Stimulated activated CD4-positive, alpha-beta T cell treated with anti-CD3 and anti-CD28 coated beads, Interleukin-15, amount 100 ng/mL, for 24 hours (primary cell): ENCODE measurements at places on chromosomes 3 and 15.

DNA sequence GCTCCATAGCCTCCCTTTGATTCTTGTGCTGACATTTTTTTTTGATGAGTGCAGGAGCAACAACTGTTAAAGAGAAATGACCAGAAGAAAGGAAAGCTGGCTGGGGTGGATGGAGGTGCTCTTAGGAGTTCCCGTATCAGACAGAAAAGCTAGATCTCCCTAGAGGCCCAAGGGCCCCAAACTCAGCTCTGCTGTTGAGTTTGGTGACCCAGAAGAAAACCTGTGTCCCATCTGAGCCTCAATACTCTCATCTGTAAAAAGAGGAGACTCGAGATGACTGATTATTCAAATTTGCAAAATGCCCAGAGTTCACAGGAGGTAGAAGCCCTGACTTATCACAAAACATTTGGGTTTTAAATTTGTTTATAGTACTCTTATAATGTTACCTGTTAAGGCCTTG lies 142.4 kb downstream of the TIGIT start:
- no peak for DNase-seq

DNA sequence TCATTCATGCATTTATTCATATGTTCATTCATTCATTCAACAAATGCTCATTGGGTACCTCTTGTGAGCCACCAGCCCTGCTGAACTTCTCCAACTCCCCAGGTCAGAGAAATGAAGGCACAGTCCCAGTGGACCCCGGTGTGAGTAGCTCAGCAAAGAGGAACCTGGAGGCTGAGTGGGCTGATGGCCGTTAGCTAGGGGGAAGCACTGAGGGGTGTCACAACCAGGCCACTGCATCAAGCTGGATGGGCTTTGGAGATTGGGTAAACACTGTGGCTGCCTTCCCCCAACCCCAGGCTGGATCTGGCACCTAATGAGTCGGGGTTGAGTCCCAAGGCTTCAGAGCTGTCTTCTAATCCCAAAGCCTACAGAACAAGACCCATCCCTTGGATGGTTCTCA lies 12.1 kb upstream of the ALAS1 start:
- no peak for DNase-seq

DNA sequence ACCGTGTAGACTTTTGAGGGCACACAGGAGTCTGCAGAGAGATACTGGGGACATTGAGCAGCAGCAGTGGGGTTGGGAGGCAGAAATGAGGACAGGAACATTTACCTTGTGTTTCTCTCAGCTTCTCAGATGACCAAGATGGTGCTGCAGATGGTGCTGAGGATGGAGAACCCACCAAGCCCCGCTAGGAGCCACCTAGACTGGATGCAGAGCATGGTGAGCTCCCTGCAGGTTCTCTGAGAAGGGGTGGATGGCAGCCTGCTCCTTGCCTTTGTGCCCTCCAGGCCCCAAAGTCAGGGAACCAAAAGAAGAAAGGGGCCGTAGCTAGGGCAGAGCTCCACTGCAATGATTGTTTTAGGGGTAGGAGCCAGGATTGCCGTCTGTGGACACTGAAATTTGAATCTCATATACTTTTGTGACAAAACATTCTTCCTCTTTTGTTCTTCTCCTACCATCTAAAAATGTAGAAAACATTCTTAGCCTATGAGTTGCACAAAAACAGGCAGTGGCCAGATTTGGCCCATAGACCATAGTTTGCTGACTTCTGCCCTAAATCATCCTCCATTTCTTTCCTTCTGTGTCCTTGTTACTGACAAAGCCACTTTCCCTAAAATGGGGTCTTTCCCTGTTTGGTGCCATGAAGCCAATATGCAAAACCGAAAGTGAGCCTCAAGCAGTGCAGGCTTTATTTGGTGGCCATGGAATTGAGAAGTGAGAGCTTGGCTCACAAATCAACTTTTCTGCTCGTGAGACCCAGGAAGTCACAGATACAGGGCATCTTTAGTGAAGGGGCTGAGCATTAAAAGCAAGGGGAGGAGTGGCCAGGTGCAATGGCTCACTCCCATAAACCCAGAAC lies 11.9 kb upstream of the MUC20 start:
- DNase-seq, result no peak

DNA sequence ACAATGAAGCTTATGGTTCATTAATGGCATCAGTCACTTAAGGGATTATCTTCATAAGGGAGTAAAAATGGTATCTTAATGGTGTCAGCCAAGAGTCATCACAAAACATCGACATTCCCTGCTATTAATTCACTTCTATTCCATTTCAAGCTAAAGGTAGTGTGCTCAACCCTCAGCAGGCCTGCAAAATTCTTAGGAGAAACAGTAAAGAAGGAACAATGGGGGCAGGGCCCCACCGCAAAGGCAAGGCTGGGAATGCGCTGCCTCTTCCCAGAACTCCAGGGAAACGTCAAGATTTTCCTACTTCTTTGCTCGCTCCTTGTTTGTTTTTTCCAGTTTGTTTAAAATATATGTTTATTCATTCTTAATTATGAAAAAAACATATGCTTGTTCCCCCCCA lies 187.3 kb upstream of the TSC22D2 start:
- no peak for DNase-seq
